ENCODE measurements at places on chromosomes 1 and 21.

GRCh38 chr1:156319664-156320063 lies 18.4 kb downstream of the CCT3 start:
- peak; percentile 76 for DNase-seq

GRCh38 chr21:39385299-39386145 lies 36.6 kb upstream of the HMGN1 start:
- no peak for DNase-seq

DNA sequence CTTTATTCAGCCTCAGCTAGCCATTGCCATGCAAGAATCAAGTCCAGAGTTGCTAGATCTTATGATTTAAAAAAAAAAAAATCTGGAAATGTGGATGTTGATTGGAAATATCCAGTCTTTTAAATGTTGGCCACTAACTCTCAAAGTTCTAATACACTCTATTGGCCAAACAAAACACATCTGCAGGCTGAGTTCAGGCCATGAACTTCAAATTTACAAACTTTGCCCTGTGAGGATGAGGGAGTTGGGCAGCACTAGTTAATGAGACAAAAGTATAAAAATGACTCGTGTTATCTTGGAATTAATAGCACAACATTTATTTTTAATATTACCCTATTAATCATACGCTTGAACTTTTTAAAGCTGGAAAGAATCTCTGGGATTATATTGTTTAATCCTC lies 432.3 kb downstream of the PLPP3 start:
- DNase-seq: no peak

DNA sequence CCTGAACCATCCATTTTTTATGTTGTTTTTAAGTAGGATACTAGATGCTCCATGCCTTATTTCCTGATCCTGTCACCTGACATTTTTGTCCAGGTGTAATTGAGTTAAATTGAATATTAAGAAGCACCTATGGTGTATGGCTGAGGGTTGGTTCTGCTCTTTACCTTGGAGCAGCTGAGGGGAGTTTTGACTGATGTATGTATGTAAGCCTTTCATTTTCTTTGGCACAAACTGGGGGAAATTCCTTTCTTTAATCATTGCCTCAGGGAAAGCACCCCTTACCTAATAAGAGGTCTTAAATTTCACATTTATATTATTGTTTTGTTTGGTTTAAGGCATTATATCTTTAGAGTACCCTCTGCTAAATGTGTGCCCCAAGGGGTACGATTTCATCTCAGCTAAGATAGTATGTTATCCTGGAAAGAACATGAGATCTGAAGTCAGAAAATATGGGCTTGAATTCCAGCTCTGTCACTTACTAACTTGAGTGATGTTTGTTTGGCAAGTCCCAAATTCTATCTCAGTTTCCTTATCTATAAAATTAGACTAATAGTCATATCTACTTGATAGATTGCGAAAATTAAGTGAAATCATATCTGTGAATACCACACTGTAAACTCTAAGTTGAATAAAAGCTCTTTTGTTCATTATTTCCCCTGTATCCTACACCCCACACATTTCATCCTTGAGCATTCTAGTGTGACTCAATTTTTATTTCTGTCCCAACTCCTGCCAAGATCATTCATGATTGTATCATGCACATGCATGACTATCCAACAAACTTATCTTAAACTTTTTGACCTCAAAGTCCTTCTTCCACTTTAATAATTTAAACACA lies 57.7 kb upstream of the NUF2 start:
- DNase-seq: no peak

DNA sequence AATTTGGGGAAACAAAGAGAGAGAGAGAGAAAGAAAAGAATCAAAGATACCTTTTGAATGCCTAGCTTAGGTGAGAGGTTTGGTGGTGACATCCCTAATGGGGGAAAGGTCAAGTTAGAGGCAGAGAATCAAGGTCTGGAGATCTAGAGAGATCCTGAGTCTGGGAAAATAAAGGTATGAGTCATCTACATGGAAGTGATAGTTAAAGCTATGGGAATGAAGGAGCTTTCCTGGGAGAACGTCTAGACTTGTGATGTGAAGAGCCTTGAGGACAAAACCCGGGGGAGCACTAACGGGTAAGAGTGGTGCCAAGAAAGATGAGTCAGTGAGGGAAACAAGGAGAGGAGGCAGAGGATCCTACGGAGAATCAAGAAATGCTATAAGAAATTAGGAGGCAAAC lies 110.8 kb upstream of the RUNX1 start:
- DNase-seq: no peak

GRCh38 chr21:35204850-35205541 lies 155.9 kb upstream of the RUNX1 start:
- DNase-seq: peak; percentile 56

DNA sequence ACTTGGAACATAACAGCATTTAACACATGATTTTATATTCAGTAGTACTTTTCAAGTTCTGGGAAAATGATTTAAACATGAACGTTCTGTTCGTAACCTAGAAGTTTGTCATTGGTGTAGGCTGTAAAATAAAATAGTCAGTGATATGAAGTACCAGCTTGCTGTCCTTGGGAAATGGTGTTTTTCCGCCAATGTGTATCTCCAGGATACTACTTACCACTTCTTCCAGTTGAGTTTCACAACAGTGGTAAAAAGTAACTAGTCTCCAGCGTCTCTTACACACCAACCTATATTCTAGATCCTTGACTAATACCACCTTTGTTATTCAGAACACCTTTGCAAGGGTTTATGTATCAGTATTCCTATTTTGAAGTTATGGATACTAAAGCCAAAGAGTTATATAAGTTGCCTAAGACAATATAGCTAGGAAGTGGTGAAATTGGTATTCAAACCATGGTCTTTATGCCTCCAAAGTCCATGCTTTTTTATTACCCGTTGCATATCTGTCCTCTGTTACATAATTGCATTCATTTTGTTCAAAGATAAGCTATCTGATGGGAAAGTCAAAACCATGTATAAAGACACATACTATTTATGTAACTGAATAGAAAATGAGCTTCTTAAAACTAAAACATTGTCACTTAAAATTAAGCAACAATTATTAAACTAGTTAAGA lies 43.1 kb downstream of the HOOK1 start:
- no peak for DNase-seq

GRCh38 chr21:38323721-38324531 lies 67.1 kb downstream of the KCNJ15 start:
- DNase-seq: no peak

- DNase-seq: no peak
Measured at GRCh38 chr1:174724219-174724618, 275.5 kb upstream of the CACYBP start.

DNA sequence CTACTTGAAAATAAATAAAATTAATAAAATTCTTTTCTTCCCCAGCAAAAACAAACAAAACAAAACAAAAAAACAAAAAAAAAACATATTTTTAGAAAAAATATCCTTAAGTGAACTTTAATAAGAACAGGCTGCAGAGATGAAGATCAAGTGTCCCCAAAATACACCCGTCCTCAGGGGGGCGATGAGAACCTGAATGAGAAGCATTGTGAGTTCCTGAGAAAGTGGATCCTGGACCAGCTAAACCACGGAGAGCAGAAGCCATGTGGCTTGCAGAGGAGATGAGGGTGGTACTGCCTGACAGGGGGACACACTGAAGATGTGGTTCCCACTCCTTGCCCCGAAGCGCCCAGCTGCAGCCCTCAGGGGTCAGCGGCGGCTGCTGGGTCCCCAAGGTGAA lies 89.3 kb downstream of the ITPKB start:
- peak; percentile 60 for DNase-seq

GRCh38 chr21:38291874-38292273 lies 35.1 kb downstream of the KCNJ15 start:
- no peak for DNase-seq

DNA sequence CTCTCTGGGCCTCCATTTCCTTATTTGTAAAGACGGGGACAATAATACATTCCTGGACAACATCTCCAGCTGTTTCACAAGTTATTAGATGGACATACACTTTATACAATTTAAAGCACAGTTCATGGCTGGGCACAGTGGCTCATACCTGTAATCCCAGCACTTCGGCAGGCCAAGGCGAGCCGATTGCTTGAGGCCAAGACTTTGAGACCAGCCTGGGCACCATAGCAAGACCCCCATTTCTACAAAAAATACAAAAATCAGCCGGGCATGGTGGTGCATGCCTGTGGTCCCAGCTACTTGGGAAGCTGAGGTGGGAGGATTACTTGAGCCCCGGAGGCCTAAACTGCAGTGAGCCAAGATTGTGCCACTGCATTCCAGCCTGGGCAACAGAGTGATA lies 34.1 kb downstream of the IGSF21 start:
- no peak for DNase-seq

DNA sequence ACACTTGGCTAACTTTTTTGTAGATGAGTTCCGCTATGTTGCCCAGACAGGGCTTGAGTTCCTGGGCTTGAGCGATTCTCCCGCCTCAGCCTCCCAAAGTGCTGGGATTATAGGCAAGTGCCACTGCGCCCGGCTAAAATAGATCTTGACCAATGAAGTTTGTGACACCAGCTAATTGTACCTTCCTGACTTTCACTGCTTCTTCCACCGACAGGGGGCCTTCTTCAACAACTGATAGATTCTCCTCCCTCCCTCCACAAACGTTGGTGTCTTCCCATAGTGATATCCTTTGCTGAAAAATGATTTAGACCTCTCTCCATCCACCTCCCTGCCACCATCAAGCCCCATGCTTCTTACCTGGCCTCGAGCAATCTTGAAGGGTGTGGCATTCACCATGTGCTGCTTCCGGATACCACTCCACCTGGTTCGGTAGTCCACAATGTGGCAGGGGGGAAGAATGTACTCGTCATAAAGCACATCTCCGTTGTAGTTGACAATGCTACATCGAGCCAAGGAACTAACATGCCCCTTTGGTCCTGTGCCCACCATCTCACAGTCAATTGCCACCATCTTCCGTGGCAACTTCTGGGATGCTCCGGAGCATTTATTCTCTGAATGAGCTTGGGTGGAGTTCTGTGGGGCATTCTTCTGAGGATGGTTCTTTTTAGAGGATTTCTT lies 1.6 kb upstream of the METTL25B start:
- DNase-seq: peak; percentile 92

- DNase-seq: no peak
Measured at GRCh38 chr21:38639571-38640354, 141.5 kb upstream of the ERG start.

GRCh38 chr1:70117046-70117445 lies 88.3 kb downstream of the LRRC40 start:
- DNase-seq: no peak

DNA sequence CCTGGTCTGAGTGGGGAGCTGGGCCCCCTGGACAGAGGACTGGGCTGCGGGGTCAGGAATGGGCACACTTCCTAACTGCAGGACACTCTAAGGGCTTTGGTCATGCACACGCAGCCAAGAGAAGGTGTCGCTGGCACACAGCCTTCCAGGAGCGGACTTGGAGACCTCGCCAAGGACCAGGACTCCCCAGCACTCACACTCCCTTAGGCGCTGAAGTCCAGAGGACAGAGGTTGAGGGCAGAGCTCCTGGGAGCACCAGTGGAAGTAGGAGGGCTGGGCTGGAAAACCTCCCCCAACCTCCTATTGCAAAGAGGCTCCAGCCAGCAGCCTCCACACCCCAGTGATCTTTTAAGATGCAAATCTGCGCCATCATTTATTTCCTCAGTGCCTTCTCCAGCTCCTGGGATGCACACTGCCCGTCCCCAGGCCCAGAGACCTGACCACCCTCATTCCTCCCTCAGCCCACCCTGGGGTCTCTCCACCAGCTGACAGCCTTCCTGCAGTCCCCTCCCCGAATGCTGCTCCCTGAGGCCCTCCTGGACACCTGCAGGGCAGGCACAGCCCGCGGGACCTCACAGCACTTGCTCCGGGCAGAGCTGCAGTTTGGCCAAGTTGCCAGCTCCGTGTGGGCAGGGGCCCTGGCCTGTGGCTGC lies 3.0 kb downstream of the TSPEAR start:
- no peak for DNase-seq

GRCh38 chr1:193068013-193068412 lies 8.6 kb downstream of the RO60 start:
- DNase-seq: no peak

DNA sequence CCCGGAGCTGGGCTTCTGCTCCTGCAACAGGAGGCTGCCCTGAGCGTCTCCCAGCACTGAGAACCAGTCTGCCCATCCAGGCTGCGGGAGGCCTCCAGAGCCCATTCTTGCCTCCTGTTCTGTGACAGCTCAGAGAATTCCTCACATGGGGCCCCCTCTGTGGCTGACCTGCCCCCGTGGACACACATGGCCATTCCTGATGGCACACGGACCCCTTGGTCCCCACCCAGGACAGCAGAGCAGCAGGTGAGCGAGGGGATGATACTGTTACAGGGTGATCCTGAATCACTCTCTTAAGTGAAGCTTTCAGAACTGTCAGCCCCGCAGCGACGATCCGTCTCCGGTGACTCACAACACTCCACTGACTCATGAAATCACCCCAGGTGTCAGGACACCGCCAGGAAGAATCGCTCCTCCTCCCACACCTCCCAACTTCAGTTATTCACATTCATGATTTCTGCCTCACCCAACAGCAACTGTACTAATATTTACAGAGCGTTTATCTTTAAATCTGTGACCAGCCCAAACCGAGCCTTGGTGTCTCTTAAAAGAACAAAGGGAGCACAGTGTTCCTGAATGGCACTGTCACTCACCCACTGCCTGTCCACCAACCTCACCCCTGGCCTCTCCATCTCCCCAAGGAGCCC lies 22.5 kb downstream of the CHD5 start:
- DNase-seq: no peak

- DNase-seq: no peak
Measured at GRCh38 chr1:208025031-208025430, 114.1 kb upstream of the CD34 start.

DNA sequence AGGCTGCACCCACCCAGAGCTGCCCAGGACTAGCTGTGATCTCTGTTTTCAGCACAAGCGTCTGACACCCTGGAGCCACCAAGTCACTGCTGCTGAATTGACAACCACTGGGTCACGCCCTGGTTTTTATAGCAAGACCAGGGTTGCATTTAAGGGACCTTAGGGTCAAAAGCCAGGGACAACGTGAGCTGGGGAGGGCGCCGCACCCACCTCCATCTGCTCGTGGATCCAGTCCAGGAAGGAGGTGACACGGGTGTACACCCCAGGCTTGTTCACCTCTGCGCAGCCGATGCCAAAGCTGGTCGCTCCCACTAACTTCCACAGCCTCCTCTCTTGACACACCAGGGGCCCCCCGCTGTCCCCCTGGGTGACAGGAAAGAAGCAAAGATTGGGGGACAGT lies 9.2 kb upstream of the TFF1 start:
- DNase-seq: no peak

- DNase-seq: no peak
Measured at GRCh38 chr1:200336901-200337391, 72.9 kb downstream of the ZNF281 start.

- DNase-seq: no peak
Measured at GRCh38 chr1:224809137-224809536, 120.3 kb upstream of the DNAH14 start.

DNA sequence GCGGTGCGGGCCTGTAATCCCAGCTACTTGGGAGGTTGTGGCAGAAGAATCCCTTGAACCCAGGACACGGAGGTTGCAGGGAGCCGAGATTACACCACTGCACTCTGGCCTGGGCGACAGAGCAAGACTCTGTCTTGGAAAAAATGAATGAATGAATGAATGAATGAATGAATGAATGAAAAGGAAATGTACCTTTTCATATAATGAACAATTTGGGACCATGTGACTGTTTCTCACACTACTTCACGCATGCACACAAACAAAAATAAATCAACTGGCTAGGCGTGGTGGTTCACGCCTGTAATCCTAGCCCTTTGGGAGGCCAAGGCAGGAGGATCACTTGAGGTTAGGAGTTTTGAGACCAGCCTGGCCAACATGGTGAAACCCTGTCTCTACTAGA lies 24.3 kb downstream of the USP48 start:
- no peak for DNase-seq
